ENCODE measurements at places on chromosomes 7 and 10.

- DNase-seq, result no peak
These were observed 441.1 kb upstream of the SEMA3D start for GRCh38 chr7:85627791-85628586.

GRCh38 chr10:5446390-5446926 is 34.1 kb downstream of the NET1 start:
- DNase-seq, result peak; percentile 60

DNA sequence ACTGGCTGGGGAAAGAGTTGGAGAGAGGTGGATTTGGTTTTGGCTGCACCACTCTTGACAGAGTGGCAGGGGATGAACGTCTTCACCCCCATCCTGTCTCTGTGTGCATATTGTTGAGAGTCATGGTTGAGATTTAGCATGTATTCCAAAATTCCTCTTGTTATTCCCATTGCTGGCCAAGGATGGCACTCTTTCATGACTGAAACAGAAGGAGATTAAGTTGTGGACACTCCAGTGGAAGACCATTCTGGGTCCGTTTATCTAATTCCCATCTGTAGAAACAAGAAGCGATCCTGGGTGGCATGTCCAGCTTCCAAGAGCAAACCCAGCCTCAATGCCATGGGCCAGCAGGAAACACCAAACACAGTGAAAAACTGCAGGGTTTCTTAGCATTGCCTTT is 469.0 kb upstream of the IGFBP3 start:
- no peak for DNase-seq

- DNase-seq, result no peak
These were observed 173.9 kb downstream of the WDR11 start for GRCh38 chr10:121024905-121025584.

DNA sequence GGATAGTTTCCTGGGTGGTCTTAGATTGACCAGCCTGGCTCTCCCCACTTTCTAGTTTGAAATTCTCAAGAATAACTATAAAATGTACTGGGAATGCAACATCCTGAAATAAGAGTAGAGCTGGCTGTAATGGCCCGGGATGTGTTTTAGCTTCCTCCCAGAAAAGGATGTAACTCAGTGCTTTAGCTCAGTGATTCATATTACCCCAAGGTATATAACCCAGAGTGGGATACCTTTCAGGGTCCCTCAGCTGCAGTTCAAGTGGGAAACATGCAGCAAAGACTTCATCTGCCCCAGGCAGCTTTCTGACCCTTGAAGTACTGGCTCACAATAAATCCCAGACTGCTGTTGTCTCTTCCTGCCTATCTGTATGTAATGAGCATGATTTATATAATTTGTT is 666.7 kb upstream of the KCND2 start:
- DNase-seq, result no peak

GRCh38 chr7:77696057-77696642 is at the start of gene RSBN1L:
Gene RSBN1L (plus strand): TSS chr7:77696459. CDS start chr7:77696470, 11 bp downstream.
- DNase-seq, result peak; percentile 97

GRCh38 chr10:31118556-31118955 is 86.9 kb upstream of the ZNF438 start:
- no peak for DNase-seq

DNA sequence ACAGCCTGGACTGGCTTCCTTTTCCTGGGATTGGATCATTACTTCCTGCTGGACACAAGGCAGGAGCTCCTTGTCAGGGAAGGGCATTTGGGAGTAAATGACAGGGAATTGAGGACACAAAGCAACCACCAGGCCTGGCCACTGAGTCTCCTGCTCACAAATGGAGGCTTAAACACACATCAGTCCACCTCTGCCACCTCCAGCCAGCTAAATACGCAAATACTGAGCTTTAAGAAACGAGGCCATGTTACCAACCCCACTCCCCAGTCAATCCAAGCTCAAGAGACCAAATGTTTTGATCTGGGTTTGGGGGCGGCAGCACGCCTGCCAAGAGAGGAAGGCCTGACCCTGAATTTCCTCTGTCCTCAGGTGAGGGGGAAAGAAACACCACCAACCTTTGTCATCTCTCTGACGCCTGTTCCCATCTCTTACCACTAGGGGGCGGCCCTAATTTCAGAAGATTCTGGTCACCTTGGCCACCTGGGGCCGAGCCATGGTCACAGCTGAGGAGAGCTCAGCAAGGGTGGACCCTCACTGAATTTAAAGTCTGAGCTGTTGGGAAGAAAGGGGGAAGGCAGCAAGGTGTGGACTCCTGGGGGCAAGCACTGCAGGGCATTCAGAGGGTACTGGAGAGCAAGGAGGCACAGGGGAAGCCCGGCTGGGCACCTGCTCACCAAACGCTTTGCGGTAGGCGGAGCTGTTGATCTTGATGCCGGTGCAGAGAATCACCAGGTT is 16.5 kb downstream of the AIFM2 start:
- DNase-seq, result peak; percentile 27

DNA sequence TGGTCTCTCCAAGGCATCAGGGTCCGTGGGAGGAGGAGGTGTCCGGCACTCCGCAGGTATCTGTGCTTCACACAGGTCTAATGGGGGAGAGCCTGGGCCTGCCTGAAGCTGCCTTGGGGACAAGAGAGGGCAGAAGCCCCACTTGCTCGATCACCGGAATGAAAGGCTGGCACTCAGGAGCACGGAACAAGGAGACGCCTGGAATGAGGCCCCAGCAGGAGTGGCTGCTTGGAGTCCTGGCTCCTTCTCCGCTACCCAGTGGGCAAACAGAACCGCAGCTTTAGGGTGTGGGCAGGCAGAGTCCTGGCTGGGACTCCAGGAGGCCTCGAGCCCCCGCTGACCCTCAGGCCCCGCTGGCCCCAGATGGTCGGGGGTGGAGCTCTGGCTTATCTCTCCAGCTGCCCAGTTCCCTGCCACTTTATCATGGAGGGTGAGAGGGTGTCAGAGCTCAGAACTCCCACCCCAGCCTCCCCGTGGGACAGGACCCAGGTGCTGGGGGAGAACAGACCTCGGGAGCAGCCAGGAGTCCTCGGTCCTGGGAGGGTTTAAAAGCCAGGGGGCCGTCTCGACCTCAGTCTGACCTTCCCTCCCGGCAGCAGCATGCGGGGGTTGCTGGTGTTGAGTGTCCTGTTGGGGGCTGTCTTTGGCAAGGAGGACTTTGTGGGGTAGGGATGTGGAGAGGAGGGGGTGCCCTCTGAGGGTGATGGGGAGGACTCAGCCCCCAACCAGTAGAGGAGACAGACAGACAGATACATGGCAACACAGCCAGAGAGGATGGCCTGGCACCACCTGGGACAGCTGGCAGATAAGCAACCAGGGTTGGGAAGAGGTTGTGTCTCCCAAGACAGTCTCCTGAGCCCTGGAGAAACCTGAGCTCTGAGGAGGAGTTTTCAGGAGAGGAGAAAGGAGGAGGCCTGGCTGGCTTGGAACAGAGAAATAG is at the start of gene CPA1:
TSS of gene CPA1 (plus strand) at position 574 of the 940 bp plus-strand sequence. CDS start at position 601, 27 bp downstream.
- DNase-seq, result no peak
